ENCODE measurements at places on chromosomes 1 and 21.

DNA sequence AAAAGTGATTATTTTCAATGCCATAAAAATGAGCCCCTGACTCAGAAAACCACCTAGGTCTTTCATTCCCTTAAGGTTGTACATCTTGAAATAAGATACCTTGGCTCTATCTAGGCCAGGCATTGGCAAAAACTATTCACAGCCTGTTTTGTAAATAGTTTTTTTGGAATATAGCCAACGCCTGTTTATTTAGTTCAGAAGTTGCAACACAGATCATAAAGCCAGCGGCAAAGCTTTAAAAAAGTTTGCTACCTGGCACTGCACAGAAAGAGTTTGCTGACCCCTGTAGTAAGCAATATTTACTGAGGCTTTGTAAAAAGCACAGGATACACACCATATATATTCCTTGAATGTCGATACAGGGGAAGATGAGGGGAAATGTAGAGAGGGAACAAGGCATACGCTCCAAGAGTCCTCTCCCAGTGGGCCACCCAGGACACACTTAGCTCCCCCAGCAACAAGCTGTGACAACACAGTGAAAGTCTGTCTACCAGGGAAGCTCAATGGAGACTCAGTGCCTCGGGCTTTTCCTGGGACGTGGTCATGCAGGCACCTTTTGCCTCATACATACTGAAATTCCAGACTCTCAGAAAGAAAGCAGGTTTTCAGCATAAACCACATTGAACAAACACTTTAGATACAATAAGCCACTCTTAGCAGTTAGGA, 20.5 kb downstream of the TARBP1 start:
- DNase-seq, result no peak

DNA sequence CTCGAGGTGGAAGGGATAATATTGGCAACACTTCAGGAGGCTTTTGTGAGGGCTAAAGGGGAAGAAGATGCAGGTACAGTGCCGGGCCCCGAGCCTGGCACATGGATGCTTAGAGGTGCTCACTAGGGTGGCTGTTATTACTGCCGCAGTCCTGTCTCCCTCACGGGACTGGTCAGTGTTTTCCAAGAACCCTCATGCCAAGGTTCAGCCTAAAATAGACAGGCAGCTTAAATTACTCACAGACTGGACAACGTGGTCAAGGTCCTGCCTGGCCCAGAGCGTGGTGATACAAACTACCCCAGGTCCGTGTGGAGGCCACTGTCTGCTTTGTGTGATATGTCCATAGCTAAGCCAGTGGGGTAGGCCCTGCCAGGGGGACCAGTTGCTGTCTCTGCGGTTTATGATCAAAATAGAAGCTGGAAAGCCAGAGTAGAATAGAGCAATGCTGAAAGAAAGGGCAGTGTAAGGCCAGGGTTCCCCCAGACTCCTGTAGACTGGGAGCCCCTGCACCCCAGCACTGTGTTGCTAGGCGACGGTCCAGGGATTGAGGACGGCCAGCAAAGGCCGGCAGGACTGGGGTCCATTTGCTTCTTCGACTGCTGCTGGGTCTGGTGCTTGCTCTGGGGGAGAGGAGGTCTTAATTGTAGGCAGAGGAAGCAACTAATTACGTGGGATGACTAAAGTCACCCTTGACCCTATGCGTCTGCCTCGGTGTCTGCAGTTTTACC, 36.1 kb downstream of the ELAPOR1 start:
- DNase-seq, result no peak

GRCh38 chr1:226903819-226904716, 33.7 kb downstream of the PSEN2 start:
- DNase-seq, result peak; percentile 45

DNA sequence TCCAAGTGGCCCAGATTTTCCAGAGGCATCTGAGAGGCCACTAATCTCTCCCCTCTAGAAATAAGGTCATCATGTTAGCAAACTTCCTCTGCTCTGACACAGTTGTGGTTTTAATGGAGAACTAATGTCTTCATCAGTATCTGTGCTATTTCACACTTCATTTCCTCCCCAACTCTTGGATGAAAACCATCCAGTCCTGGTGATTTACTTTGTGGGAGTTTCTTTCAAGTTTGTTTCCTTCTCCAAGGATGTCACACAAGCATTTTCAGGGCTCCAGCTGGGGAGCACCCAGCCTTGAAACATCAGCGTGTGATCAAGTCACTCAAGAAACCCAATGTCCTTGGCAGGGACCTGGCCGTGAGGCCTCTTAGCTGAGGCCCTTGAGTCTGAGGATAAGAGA, 38.8 kb downstream of the TBX15 start:
- DNase-seq, result no peak

DNA sequence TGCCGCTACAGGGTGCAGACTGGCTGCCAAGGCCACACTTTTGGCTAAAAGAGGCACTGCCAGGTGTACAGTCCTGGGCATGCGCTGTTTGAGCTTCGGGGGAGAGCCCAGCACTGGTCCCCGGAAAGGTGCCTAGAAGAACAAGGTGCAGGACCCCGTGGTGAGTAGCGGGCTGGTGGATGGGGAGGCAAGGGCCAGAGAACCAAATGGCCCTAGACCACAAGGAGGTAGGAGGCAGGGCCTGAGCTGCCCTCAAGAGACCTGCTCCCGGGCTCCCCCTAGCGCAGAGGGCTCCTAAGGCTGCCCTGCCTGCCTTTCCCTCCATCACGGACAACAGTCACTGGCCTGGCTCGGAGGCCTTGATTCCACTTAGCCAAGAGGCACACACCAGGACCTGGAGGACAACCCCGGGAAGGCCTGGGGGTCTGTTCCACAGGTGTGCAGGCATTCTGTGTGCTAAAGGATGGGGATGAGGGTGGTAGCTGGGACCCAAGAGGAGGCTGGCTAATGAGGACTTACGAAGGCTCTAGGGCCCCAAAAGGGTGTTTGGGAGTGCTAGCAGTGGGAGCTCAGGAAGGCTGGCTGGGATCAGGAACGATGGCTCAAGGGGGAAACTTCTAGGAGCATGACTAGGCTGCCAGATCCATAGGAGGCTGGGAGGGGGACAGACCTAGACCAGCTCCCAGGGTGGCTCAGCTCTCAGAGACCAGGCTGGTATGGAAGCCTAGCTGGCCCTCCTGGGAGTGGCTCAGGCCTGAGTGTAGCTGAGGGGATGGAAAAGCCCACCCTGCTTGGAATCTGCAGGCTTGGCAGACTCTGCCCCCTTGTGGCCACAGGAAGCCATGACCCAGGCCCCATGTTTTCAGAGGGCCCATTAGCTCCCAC, 742 bp downstream of the ARTN start:
- no peak for DNase-seq

DNA sequence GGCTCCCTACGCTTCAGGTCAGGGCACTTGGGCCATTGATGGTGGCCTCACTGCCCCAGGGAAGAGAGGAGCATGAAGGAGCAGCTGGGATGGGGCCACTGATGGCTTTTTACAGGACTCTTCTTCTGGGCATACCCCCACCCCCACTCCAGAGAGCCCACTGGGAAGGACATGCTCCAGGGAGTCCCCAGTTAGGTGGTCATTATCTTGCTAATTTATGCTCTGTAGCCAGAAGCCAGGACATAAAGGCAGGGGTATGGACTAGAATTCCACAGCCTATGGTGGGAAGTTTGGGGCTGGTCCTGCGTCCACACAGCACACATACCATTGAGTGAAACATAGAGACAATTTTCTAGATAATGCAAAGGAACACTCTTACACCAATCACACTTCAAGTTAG, 8.8 kb upstream of the GRIK3 start:
- DNase-seq, result no peak

DNA sequence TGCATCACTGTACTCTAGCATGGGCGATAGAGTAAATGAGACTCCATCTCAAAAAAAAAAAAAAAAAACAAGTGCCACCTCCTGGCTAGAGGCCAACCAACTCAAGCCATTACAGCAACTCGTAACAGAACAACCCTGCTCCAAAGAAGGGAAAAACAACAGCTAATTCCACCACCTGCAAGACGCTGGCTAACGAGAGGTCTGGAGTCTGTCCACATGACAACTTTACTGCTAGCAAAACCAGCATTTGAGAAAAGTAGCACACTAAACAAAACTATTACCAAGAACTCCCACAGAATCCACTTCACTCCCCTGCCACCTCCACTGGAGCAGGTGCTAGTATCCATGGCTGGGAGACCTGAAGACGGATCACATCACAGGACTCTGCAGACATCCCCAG, 24.1 kb upstream of the EGLN1 start:
- no peak for DNase-seq

- no peak for DNase-seq
Observed at GRCh38 chr1:244868484-244869363, 4.4 kb upstream of the HNRNPU start.

GRCh38 chr1:204714861-204715511, 29.4 kb upstream of the LRRN2 start:
- no peak for DNase-seq

DNA sequence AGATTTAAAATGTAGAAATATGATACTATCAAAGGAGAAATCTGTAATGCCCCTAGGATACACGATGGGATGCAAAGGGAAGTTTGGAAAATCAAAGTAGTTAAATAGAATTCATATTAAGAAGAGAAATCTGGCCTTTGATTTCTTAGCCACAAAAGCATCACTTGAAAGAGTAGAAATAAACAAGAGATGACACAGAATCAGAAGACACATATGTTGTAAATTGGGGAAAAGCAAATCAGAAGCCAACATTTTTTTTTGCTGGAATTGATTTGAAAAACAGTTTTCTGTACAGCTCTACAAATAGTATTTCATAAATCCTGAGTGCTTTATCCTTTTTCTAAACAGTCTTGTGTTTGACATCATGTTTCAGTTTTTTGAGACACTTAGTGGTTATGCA, 12.4 kb upstream of the TNFSF18 start:
- no peak for DNase-seq

DNA sequence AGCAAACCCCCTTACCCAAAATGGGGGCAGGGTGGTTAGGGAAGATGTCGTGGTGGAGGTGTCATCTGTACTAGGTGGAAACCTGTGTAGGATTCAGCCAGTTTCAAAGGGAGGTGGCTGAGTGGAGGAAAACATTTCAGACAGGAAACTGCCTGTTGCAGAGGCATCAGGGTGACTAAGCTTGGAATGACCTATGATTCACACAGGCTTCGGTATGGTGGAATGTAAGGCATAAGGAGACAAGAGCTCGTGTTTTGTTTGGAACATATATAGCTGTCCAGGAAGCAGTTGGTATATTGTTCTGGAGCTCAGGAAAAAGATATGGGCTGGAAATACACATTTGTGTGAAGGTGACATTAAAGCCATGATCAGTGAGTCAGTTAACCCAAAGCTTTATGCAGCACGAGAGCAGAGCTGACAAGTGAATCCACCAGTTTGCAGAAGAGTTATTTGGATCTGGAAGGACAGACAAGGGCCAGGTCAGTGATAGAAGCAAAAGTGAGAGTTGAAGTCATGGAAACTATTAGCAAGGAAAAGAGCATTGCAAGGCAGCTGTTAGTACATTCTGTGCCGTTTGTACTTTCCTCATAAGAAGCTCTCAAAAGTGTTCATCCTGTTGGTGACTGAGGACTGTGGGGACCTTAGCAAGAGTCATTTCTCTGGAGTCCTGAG, 12.2 kb downstream of the UTP25 start:
- DNase-seq, result no peak

DNA sequence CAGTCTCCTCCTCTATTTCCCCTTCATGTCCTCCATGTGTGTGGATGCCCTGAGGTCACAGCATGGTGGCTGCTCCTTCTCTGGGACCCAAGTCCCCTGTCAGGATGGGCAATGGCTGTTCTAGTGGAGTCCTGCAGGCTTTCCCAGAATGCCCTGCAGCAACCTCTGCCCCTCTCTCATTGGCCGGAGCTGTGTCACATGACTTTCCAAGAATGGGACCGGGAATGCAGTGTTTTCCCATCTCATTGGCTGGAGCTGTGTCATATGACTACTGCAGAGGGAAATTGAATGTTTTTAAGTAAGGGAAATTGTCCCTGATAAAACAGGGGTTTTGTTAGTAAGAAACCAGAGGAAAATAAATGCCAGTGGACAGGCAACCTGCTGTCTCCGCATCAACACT, 365.9 kb downstream of the PTPRU start:
- DNase-seq, result no peak

GRCh38 chr1:42921769-42922168, 36.9 kb downstream of the SLC2A1 start:
- DNase-seq, result no peak

DNA sequence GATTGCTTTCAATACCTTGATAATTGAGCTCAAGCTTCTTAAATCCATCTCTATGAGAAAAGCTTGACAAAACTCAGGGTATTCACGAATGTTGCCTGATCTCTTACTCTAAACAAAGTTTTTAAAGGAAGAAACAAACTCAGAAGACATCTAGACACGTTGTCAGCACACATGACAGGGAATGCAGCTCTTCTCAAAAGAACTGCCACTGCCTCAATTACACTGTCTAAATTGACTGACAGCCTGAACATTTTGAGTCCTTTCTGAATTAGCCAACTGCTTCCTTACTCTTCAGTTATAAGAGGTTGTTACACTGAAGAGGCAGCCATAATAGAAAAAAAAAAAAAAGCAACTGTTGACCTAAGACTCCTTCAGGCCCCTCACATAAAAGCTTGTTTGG, 1646.7 kb upstream of the B3GALT2 start:
- DNase-seq, result no peak

- DNase-seq, result no peak
Observed at GRCh38 chr1:38077523-38078147, 31.0 kb upstream of the POU3F1 start.

DNA sequence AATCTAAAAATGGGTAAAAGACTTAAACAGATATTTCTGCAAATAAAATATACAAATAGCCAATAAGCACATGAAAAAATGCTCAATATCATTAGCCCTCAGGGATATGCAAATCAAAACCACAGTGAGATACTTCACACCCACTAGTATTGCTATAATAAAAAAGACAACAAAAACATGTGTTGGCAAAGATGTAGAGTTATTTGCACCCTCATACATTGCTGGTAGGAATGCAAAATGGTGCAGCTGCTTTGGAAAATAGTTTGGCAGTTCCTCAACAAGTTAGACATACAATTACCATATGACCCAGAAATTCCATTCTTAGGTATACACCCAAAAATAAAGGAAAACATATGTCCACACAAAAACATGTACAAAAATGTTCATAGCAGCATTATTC, 30.2 kb downstream of the ZZZ3 start:
- no peak for DNase-seq

DNA sequence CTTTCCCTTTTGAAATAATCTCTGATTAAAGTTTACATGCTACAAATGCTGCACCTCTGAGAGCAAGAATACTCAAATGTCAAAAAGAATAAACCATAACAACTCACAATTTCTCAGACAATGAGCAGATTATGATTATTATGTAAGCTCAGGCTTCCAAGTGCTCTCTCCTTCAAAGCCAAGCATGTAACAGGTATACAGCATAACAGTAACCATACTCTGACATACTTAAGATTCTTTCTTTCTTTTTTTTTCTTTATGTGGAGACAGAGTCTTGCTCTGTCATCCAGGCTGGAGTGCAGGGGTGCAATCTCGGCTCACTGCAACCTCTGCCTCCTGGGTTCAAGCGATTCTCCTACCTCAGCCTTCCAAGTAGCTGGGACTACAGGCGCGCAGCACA, 155.4 kb downstream of the EIF4G3 start:
- DNase-seq, result no peak

Measured in renal cortex interstitium (tissue), 15 donors.